T-helper 1 cell (primary cell): ENCODE measurements at places on chromosomes 7 and 10.

GRCh38 chr10:53315709-53316108, 543.1 kb upstream of the MBL2 start:
- no peak for DNase-seq

- no peak for DNase-seq
Measured at GRCh38 chr10:75401569-75402485, at the start of gene ZNF503. TSS of gene ZNF503 (minus strand) at chr10:75401764. CDS start at chr10:75401419, 345 bp downstream.

- no peak for DNase-seq
Measured at GRCh38 chr7:2404714-2405119, 1.3 kb downstream of the CHST12 start.

DNA sequence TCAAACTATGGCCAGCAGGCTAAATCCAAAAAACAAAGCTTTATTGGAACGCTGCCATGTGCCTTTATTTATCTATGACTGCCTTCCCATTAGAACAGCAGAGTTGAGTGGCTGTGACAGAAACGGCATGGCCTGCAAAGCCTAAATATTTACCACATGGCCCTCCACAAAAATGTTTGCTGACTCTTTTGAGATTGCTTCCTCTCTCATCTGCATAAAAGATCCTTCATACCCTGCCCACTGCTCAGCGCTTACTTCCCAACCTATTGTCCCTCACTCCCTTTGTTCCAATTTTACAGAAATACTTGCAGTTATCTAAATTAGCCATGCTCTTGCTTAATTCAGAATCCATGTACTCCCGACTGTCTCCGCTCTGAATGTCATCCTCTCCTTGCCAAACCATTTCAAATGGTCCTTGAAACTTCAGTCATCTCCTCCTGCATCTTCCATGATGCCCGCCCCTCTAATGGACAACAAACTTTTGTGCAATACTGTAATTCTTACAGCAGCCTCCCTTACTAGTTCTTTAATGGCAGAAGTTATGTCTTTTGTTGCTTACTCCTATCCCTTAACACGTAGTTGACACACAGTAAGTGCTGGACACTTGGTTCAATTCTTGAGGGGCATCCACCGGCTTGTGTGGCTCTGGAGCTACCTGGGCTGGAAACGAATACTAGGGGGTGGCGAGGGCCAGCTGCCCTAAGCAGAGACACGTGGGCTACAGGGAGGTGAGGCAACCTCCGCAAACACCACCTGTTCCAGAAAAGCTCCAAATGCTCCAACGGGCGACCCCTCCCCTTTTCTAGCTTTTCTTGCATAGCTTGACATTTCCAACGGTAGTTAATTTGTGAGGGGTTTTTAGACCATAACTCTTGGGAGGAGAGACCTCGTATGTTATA, 832 bp downstream of the XRCC2 start:
- DNase-seq: peak; percentile 20

DNA sequence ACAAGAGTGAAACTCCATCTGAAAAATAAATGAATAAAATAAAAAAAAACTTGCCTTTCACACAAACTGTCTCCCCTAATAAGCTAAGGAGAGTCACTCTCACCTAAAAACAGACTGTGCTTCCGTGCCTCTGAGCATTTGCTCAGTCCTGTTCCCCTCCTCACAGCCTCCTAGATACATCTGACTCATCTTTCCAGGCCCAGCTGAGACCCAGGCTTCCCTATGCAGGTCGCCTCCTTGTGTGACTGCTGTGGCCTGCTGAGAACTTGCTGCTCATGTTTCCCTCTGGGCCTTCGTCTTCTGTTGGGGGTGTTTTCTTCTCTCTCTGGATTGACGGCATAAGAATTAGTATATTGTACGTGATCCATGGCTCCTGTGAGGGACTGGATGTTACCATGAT, 777.7 kb downstream of the LRMDA start:
- DNase-seq: no peak

GRCh38 chr10:131657985-131658330, 242.8 kb upstream of the PPP2R2D start:
- DNase-seq: no peak

DNA sequence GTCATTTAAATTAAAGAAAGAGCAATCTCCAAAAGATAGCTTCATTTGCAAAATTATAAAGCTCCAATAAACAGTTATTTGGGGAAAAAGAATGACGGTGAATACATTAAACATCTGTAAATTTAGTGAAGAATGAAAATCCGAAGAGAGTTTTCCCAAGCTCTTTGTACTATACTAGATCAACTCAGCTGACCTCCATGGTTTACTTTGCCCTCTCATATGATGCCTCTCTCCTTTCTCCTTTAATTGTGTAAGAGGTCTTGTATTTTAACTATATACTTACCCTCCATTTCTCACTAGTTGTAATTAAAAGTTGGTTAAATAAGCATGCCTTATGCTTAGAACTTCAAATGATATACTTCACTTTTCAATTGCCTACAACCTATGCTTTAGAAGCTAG, 125.8 kb downstream of the CACNA2D1 start:
- no peak for DNase-seq

DNA sequence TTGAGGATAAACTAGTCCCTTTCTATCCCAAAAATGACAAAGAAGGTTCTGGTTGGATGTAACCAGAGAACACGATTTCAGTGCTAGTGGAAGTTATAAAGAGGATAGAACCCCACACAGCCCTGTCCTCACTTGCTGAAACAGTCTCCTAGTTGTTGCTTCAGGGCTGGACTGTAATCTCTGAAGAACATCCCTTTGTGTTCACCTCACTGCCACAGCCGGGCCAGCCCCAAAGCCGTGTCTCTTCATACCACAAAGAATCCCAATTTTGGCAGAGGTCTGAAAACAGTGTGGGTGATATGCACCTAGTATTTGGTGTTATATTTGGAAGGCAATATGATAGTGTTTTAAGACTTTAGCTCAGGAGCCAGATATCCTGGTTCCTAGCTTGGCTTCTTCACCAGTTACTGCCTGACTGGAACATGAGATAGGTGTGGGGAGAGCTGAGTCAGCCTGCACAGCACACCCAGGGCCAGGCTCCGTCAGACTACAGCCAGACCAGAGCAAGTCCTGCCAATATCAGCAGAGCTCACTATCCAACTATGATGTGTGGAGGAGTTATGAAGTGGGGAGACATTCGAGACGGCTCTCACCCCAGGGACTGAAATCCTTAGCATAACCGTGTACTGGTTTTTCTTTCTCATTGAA, 21.2 kb downstream of the CYP3A4 start:
- DNase-seq: no peak

DNA sequence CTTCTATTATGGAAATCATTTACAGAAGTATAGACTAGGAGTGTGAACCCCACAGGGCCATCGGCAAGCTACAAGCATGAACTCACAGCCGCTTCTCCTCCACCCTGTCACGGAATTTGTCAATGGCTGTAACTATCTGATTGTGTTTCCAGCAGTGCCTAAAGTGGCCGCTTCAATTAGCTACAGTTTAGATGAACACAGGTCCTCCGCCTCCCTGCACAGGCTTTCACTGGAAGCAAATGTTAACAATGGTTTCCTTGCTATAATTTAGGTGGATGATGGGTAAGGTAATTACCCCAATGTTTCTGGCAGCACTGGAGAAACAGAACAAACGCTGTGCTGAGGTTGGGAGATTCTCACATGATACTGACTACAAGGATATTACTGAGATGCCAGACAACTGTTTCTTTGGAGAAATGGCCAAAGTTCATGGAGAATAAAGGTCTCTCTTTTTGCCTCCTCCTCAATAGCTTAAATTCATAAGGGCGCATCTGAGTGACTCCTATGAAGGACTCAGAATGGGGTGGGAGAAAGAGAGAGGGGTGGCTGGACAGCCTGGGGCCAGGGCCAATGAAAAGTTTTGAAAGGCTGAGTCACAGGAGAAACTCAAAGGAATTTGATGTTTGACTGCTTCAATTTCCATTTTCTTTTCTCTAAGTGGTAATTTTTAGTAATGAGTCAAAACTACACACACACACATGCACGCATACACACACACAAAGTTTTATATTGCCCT, 78.9 kb downstream of the SVIL start:
- no peak for DNase-seq

DNA sequence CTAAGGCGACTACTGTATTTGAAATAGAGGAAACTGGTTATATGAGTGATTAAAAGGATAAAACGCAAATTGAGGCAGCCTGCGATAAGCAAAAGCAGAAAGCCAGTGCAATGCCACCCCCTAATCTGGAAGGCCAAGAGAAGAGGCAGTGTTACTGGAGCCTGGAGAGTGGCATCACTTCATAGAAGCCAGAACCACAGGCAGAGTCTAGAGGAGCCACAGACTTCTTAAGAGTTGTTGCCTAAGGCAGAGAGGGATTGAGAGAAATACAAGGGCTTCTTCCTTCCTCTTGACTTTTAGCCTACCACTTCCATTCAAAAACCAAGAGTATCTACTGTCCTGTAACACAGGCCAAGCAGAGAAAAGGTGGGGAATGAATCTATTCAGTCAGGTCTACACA, 94.9 kb upstream of the SKAP2 start:
- no peak for DNase-seq

GRCh38 chr7:96675548-96675947, 34.1 kb downstream of the SEM1 start:
- no peak for DNase-seq

DNA sequence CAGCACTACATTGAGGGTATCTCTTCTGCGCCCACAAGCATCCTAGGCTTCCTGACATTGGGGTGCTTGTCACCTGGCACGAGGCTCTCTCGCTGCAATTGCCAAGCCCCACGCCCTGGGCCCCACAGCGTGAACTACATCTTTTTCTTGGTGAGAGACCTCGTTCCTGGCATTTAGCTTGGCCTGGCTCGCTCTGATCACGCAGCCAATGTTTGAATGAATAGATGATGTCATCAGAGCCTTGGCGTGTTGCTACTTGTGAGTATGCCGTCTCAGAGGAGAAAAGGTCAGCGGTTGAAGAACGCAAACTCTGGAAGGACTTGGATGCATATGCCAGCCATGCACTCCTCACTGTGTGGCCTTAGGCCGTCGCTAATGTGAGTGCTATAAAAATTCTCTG, 150.2 kb upstream of the AUTS2 start:
- DNase-seq: no peak

GRCh38 chr10:133442967-133443924, 10.5 kb upstream of the SCART1 start:
- no peak for DNase-seq

GRCh38 chr10:126663880-126664279, 6.6 kb downstream of the C10orf90 start:
- no peak for DNase-seq

GRCh38 chr10:24289235-24289634, 80.3 kb downstream of the KIAA1217 start:
- no peak for DNase-seq

- no peak for DNase-seq
Measured at GRCh38 chr7:139867847-139868246, 38.8 kb downstream of the TBXAS1 start.

DNA sequence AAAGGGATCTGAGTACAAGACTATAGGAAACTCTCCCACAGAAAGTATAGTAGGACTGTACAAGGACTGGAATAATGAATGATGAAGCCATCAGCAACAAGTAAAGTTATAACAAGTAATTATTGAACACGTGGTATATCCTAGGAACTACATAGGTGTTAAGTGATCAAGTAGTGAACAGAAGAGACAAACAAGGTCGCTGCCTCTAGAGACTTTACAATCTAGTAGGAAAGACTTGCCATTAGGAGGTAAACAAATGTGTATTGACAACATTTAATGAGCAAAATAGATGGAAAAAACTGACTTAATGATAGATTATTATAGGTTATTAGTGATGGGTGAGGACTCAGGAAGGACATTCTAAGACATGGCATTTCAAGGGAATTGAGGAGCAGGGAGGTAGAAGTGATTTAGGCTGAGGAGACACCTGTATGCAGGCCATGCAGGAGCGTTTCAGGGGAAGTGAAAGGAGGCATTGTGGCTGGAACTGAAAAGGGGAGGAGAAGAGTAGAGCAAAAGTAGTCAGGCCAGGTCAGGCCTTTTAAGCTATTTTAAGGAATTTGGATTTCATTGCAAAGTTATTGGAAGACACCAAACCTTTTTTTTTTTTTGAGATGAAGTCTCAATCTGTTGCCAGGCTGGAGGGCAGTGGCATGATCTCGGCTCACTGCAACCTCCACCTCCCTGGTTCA, 8.5 kb upstream of the GLCCI1 start:
- no peak for DNase-seq

GRCh38 chr7:5646846-5647245, 134.6 kb downstream of the RNF216 start:
- DNase-seq: no peak

DNA sequence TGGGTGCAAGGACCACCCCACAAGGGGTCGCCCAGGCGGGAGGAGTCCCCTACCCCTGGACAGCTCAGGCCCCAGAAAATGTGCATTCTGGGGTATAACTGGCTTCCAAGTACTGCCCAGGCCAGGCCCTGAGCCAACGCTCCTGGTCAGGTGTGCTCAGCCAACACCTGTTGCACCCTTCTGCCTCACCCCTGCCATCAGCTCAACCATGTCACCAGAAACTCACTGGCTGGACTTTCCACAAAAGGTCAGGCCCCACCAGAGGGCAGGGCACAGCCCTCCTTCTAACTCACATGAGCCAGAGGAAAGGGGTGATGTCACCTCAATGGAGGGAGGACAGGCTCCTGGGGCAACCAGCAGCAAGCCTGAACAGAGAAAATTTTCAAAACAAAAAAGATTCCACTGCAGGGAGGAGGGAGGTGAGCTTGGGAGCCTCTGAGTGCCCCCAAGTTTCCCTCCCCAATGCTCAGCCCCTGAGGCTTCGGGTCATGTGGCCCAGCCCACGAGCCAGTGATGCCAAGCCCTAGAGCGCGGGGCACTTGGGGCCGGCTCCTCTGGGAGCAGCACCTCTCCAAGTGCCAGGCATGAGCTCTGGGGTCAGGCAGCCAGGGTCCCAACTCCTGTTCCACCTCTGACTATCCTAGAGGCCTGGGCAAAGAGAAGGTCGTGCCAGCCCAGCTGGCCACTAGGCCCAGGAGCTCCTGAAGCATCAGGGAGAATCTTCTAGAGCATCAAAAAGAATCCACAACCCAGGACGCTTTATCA, 2.2 kb downstream of the OGDHL start:
- DNase-seq: no peak

GRCh38 chr10:49320191-49320590, 21.2 kb downstream of the C10orf71 start:
- no peak for DNase-seq

DNA sequence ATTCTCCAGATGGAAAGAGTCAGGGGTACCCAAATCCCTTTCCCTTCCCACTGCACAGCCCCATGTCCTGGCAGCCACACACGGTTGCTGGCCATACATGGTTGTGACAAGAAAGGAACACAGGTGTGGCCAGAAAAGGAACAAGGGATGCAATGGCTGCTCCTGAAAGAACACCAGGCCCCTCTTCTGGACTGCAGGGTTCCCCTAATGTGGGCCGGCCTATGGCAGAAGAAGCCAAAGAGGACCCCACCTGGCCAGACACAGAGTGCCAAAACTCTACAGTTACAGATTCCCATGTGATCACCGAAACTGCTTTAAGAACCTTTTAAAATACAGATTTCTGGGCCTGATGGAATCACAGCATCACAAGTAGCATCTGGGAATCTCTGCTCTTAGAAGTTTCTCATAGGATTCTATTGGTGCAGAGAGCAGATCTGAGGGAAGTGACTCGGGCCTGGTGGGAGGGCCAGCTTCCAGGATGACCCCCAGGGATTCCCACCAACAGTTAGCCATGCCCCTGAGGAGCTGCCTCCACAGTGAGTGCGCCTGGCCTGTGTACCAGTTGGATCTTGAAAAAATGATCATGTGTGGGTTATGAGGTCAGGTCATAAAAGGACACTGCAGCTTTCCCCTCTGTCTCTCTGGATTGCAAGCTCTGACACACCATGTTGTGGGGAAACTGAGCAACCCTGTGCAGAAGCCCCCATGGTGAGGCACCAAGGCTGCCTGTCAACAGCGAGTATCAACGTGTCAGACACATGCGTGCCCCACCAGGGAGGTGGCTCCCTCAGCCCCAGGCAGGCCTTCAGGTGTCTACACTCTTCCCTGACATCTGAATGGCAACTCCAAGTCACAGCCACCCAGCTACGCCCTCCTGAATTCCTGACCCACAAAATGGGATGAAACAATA, 89.6 kb upstream of the LANCL2 start:
- DNase-seq: no peak
